ENCODE measurements at places on chromosomes 4 and X.

- no peak for DNase-seq
Observed at GRCh38 chr4:156829201-156829873, 142.3 kb downstream of the PDGFC start.

- no peak for DNase-seq
Observed at GRCh38 chr4:120088507-120088906, 21.9 kb upstream of the MAD2L1 start.

DNA sequence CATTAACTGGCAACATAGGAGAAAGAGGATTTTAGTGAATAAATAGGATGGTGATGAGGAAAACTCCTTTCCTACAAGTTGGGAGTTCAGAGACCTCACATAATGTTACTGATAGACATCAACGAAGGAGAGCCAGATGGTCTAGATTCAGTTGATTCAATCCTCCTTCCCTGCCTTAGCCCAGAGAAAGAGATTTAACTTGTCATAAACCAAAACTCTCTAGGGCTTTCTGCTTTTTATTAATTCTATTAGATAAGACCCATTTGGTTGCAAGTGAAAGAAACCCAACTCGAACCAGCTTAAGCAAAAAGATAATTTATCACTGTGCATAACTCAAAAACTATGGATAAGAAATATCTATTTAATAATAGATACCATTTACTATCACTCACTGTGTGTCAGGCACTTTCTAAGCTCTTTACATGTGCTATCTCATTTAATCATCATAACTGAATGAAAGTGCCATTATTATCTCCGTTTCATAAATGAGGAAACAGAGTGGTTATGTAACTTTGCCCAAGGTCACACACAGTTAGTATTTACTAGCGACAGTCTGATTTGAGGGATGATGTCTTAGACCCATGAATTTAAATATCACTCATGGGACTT is 4.3 kb upstream of the UNC5C start:
- no peak for DNase-seq

DNA sequence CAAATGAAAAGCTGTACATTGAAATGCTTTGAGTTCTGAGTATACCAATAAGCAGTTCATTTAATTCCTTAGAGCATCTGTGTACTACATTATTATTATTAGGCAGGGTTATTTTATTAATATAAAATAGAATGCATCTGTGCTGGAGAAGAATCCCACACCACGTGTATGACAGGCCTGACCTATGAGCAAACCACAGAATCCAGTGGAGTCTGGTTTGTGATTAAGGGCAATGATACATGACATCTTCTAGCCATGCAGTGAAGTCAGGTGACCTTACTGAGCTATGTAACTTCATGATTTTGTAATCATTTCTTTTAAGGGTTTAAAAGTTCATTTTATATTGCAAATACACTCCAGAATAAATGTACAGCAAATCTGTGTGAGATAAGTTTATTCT is 1165.0 kb upstream of the TENM3 start:
- DNase-seq = no peak

- no peak for DNase-seq
Observed at GRCh38 chr4:139903845-139904244, 238.2 kb downstream of the MGST2 start.

- DNase-seq = no peak
Observed at GRCh38 chr4:106096454-106096853, 201.2 kb downstream of the NPNT start.
